ENCODE measurements at places on chromosomes 5 and 9. TPM values are rescaled to one million over a fixed set of nuclear protein-coding genes. Genes with fewer than 3 reads are reported as not detected.

GRCh38 chr5:53825926-53826325 lies 265.5 kb downstream of the NDUFS4 start:
- no peak for DNase-seq

GRCh38 chr9:21096172-21096900 lies 18.6 kb upstream of the IFNB1 start:
- no peak for DNase-seq

DNA sequence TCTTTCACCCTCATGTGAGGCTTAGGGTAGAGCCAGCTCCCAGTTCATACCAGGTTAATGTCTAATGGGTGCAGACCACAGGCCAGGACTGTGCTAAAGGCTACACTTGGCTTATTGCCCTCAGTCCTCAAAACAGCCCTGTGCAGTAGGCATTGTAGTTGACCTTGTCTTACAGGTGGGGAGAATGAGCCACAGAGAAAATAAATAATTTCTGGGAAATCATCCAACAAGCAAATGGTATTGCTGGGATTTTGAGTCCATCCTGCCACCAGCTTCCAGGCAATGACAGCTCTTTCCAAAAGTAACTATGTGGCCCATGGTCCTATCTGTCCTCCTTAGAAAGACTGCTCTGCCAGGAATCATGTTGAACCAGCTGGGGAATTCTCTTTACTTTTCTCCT lies 450.0 kb downstream of the GADD45G start:
- DNase-seq: no peak

DNA sequence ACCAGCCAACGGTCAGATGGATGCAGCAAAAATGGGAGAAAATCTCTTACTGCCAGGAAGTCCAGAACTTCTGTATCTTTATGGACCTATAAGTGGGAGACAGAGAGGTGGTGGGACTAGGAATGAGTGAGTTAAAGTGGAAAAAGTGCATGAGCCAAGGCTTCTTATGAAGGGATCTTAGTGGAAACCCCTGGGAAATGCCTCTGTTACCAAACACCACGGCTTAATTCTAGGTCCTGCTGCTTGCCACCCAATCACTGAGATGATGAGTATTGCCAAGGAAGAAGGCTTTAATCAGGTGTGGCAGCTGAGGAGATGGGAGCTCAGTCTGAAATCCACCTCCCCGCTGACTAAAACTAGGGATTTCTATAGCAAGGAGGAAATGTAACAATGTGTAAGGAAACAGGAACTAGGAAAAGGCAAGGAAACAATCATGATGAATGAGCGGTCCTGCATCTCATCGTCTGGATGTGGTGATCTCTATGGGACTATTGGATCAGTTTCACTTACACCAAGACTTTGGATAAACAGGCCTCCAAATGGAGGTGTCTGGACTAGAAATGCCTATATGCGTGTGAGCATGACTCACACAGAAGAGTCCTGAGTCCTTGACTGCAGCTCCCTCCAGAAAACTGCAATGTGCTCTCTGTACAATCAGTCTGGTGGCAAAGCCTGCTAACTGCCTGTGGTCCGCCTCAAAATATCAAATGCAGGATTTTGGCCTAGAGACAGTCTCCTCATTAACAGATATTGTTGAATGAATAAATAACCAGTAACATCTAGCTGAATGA lies 98.2 kb upstream of the PRR16 start:
- no peak for DNase-seq

- no peak for DNase-seq
Observed at GRCh38 chr9:2726650-2727340, 9.5 kb downstream of the KCNV2 start.

- DNase-seq: no peak
Observed at GRCh38 chr5:166178411-166179080, 2112.9 kb upstream of the WWC1 start.

DNA sequence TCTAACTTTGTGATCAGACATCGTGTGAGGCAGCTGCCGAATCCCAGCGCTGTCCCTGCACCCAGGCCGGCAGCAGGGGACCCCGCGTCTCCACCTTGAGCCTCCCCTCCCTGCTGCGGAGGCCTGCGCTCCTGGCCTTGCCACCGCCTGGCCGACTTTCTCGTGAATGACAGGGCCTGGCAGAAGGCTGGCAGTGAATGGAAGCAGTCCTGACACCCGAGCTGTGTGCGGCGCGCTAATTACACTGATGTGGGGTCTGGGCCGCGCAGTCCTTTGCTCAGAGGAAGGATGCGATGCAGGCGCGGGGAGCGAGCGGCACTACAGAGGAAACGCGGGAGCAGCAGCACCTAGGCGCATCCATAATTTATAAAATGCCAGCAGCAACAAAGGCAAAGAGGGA lies 40.3 kb downstream of the POU4F3 start:
- no peak for DNase-seq

DNA sequence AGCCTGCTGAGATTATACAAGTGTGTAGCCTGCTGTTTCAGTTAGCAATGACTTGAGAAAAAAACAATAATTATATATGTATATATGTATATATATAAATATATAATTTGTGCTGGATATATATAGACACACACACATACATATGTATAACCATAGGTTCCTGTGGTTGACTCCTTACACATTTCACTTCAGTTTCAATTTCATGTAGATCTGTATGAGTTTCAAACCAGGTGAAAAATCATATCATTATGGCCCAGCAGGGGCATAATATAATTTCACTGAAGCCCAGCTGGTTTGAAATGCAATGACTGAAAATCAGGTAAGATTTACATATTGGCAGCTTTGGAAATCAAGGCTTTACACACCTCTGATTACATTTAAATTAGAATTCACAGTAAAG lies 690.4 kb upstream of the CDH18 start:
- no peak for DNase-seq

DNA sequence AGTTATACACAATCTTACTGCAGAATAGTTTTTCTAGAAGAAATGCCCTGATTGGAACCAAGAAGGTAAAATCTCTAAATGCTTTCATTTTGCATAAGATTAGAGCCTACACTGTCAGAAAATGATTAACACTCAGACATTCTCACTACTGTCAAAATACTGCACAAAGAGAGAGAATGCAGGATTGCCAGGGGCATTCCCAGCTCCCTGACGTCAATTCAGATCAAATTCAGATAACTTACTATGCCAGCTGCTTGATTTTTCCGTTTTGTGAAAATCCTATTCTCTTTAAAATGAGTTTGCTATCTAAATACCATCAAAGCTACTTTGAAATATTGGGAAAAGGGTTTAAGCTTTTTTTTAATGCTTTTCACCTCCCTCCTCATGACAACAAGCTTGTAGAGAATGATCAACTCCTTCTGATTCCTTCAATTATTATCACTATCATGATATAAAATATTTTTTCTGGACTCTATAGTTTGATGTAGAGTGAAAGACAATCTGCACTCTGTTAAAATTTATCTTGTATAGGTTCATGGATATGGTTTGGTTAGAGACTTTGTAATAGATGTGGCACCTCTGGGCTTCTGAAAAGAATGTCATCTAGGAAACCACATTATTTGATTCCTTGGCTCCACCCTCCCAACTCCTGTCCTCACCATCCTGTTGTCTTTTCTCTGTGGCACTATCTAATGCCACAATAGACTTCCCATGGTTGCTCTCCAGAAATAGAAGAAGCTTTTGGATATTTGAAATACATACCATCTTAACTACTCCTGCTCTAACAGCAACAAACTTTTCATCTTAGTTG lies 407.7 kb downstream of the PDE4D start:
- no peak for DNase-seq

GRCh38 chr5:39409033-39409432 lies 15.7 kb downstream of the DAB2 start:
- no peak for DNase-seq

DNA sequence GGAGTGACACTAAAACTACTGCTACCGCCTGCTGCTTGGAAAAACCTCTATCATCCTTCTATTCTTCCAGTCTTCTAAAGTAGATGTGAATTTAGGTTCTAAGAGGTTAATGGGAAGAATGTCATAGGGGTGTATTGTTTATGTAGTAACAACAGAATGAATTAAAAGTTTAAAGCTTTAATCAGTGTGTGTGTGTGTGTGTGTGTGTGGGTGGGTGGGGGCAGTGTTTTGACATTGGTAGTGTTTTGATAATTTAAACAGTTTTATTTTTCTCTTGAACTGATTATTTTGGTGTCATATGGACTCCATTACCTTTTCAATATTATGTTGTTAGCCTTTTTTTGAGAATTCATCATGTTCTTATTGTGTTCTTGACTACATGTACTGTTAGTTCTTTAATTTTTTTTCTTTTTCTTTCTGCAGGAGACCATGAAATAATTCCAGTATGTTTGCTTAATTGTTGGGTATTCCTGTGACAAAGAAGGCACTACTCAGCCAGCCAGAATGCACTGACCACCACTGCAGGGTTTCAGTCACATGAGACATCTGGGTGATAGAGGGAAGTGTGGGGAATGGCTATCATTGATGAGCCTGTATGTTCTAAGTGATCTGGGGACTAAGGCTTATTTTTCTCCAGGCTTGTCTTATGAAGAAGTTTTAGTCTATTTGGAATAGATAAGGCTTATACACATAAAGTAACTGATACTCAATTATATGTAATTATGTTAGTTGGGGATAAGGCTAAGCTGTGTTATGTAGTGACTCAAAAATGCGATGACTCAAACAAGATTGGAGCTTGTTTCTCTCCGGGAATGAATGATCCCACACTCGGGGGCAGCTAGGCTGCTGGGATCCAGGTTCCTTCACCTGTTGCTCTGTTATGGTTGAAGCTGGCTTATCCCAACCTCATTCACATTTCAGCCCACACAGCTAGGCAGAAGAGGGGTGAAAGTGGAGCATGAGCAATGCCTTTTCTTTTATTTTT lies 50.2 kb upstream of the ACTBL2 start:
- no peak for DNase-seq

GRCh38 chr9:131125038-131125287 lies 423 bp upstream of the NUP214 start:
- DNase-seq: no peak

- DNase-seq: no peak
Observed at GRCh38 chr5:59040024-59040803, 457.3 kb downstream of the RAB3C start.

DNA sequence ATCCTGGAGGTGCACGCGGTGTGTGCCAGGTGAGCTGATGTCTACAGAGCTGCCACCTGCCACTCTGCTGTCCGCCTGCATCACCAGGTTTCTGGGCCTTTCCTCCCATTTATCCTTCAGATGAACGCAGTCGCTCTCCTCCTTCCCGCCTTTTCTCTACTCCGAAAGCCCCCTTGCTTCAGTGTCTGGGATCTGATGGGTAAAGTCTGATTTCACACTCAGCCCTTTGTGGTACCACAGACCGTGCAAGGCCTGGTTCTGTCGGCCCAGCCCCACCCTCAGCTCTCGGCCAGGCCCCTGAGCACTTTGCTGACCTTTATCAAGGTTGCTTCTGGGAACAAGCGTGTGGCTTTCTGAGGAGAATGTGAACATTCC lies 32.5 kb downstream of the GLT6D1 start:
- no peak for DNase-seq

DNA sequence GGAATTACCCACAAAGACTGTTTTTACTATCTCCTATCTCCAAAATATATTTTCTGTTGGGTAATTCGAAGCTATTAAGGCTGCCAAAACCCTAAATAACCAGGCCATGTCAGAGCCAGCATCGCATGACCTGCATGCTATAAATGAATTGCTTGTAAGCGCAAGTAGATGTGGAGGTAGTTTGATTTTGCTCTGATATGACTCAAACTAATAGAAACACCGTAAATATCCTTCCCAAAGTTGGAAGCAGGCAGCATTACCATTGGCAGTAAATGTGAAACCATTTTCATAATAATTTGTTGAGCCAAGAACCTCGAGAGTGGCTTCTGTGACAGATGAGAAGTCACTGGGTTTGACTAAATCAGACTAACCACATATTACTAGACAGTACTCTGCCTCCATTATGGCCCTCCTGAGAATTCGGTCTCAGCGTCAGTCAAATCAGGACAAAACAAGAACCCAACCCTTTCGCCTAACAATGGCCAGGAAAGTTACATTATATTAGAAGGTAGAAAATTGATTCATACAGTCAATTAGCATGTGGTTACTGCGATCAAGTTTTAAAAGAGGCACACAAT lies 289.8 kb downstream of the SPOCK1 start:
- no peak for DNase-seq

DNA sequence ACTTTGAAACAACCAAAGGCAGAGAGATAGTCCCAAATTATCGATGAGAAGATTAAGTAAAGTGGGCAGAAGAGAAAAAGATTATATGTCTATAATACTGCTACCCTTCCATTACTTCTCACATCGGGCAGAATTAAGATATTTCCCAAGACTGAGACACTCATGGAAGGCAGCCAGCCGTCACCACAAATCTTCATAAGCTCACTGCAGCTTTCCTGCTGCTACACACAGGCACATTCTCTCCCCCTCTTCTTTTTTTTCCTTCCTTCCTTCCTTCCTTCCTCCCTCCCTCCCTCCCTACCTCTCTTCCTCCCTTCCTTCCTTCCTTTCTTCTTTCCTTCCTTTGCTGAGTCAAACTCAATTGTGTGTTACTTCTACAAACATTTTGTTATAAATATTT lies 58.7 kb upstream of the SPATA31C2 start:
- DNase-seq: no peak

- no peak for DNase-seq
Observed at GRCh38 chr9:106038266-106039001, 344.1 kb downstream of the TMEM38B start.

DNA sequence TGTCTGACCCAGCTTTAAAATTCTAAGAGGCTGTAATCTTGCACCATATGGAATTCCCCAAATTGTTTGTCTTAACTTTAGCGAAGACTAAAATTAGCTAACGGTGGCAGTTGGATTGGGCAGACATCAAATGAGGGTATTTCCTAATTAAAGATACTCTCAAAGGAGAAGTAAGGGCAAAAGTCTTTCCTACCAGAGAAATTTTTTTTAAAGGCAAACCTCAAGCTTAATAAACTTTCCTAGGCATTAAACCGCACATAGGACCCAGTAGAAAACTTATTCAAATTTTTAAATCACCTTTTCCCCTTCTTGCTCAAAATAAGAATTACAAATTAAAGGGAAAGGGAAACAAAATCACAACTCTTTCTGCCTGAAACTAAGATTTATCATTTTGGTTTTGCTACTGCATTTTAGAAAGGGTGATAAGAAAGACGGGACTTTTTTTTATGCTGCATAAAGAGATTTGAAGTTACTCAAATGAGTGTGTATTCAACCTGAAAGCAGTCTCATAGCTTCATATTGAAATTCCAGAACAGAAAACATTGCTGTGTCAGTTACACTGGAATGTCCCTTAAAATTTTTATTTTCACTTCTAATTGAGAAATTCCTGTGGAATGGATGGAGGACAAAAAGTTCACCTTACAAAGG lies 189.1 kb upstream of the PTGER4 start:
- DNase-seq: no peak

GRCh38 chr5:157540707-157541446 lies 34.7 kb downstream of the ADAM19 start:
- no peak for DNase-seq

DNA sequence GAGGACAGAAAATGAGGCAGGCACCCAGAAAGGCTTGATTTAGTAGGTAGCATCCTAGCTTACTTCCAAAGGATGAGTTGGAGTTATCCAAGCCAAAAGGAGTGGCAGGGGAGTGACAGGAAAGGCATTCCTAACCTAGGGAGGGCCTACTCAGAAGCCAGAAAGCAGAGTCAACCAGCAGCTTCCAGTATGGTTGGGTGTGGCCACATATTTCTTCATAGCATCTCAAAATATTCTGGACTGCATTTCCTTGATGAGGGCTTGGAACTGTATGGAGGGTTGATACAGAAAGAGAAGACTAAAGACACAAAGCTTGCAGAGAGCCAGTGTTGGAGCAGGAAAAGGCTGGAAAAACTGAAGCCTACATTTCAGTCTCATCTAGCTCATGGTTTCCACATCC lies 656.8 kb upstream of the DMAC1 start:
- no peak for DNase-seq

IL17B gene
- not detected for total RNA-seq

LEAP2 gene
- total RNA-seq: 0.76 TPM

NUTM2F gene
- total RNA-seq: not detected

TEX48 gene
- total RNA-seq: not detected
